Left renal cortex interstitium (tissue), 4 donors: ENCODE measurements at places on chromosomes 16 and 17. TPM values are rescaled to one million over a fixed set of nuclear protein-coding genes. Genes with fewer than 3 reads are reported as not detected.

GRCh38 chr17:44925731-44926697 lies 10.7 kb upstream of the GFAP start:
- DNase-seq = no peak

- no peak for DNase-seq
These were observed at the start of gene ACSM5 for GRCh38 chr16:20409398-20410120. TSS of gene ACSM5 (plus strand) at chr16:20409534. CDS start at chr16:20411485, 1,951 bp downstream.

Gene MON1B
- 26.9 TPM for polyA plus RNA-seq

GRCh38 chr16:10756574-10756973 lies 12.9 kb downstream of the NUBP1 start:
- no peak for DNase-seq

GRCh38 chr17:33370401-33370800 lies 77.3 kb upstream of the ASIC2 start:
- no peak for DNase-seq

Gene B4GALNT2
- 1.4 TPM for polyA plus RNA-seq
